Upper lobe of right lung (tissue), 1 donor: ENCODE measurements at places on chromosomes 1 and 21.

- DNase-seq = no peak
These were observed 2.0 kb upstream of the TRAPPC3 start for GRCh38 chr1:36151134-36151844.

GRCh38 chr1:63969441-63969901 is 195.7 kb downstream of the ROR1 start:
- DNase-seq = no peak

DNA sequence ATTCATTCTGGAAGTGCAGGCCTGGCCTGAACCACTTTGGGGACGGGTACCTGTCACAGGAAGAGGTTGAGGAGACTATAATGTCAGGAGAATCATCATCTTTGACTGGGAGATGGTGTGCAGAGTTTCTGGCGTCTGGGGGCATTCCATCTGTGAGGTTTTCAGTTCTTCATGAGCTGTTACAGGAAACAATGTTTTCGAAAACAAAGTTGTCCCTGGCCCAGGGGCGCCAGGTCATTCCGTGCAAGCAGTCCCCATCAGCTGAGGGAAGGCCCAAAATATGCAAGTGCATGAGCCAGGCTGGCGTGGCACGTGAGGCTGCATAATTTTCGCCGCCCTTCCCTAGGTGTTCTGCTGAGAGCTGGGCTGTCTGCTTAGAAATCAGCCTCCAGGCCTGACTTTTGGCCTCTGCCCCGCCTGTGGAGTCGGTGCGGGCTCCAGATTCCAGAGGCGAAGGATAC is 68.4 kb upstream of the ATP5PO start:
- DNase-seq = no peak

DNA sequence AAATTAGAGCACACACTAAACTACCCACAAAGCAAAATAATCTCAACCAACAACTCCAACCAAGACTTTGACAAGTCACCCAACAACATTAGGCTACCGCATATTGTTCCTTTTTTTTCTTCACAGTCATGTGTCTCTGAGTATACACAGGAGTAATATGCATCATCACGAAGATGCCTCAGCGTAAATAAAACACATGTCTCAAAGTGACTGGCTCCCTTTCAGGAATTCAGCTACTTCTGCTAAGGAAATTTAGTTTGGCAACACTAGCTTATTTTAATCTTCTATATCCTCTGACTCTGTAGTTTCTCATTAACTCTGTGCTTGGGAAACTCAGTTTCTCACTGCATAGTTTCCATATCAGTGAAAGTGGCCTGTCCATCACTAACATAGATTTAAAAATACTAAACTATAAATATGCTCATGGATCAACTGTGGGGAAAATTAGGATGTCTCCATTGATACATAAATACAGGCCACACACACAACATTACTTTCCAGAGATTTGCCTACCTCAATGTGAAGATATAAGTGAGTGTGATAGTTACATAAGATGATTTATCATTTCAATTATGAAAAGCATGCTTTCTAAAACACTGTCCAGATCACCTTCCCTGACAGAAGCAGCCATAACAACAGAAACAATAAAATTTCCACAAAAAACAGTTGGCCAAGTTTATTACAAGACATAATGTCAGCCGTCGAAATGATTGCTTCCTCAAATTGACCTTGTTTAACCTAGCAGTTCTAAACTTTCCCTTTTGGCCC is 113.2 kb downstream of the PTGER3 start:
- DNase-seq = no peak

DNA sequence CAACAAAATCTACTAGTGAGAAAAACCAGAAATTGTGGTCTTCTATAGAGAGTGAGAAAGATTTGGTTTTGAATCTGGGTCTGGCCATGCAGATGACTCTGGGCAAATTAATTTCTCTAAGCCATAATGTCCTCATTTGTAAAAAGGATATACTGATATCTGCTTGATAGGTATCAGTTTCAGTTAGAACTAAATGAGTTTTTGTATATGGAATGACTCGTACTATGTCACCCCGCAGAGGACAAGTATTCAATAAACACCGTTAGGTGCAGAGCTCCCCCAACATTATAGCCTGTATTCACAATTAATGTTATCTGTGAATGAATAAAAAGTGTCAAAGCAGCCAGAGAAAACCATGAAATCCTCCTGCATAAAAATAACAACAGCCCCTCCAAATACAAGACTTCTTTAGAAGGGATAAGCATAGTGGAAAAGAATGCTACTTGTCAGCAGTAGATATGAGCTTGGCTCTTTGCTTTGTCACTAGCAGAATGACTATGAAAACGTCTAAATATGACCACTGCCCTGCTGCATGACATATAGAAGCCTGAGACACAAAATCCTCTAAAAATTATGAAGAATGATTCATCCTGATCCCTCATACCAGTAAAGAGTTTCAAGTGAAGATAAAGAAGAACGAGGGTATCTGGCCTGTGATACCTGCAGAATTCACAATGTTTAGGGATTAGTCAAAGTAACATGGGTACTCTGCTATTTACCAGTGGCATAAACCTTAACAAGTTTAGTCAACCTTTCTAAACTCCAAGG is 17.8 kb downstream of the SCAF4 start:
- no peak for DNase-seq

GRCh38 chr1:115679141-115679611 is 37.4 kb downstream of the VANGL1 start:
- DNase-seq = no peak
